ENCODE measurements at places on chromosomes 2 and 18.

DNA sequence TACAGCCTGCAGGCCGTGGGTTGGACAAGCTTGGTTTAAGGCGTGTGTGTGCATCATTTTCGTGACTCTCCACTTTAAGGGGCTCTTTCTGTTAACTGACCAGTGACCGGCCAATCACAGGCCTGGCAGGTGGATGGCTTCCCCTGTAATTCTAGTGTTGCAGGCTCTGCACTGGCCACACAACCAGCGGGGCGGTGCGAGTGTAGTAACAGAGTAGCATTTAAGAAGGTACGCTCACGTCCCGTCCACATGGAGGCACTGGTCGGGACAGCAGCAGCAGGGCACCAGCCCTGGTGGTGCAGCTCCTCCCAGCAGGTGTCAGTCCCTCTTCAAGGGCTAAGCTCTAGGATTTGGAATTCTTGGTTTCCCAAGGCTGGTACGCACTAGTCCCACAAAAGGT lies 8.0 kb upstream of the ANO7 start:
- DNase-seq, result no peak

DNA sequence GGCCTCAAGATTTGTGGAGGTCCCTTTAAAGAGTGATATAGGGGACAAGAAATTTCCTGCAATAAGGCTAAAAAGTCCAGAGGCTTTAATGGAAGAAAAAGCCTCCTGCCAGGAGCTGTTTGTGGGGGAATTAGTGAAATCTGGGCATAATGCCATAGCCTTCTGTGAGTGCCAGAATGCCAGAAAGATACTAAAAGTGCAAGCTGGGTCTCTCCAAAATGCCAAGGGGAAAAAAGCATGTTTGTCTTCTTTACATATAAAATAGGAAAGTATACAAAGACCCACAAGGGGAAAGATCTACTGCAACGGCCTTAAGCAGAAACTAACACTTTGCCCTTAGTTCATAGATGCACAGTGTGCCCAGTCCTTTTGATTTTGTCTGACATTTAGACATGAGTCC lies 647.7 kb upstream of the ZNF804A start:
- DNase-seq, result no peak

DNA sequence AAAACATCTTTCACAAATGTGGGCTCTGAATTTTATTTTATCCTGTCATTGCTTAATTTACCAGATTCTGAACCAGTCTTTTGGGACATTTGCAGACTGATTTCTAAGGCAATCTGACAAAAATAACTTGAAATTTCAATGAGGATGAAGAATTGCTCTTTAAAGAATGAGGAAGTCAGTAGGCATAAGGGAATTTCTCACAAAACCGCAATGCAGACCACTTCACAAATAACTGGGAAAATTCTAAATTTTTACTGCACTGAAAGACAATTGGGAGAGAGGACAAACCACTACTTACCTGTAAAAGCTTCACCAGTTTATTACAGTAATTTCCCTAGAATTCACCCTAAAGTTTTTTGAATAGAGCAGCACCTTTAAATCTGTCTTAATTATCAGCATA lies 736.3 kb downstream of the NRXN1 start:
- no peak for DNase-seq

- DNase-seq, result no peak
Observed at GRCh38 chr2:106126295-106126694, 67.8 kb downstream of the UXS1 start.

- no peak for DNase-seq
Observed at GRCh38 chr2:69386360-69386759, 667 bp downstream of the GFPT1 start.

DNA sequence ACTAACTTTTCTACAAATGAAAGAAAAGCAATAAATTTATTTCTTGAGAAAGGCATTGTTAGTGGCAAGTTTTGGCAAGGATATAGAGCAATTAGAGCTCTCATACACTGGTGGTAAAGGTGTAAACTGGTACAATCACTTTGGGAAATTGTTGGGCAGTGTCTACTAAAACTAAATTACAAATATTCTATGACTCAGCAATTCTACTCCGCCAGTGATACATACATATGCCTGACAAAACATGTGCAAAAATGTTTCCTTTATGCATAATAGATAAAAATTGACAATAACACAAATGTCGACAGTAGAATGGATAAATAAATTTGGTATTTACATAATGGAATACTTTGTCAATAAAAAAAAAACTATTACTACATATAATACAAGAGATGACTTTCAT lies 96.3 kb upstream of the SATB2 start:
- DNase-seq, result no peak

DNA sequence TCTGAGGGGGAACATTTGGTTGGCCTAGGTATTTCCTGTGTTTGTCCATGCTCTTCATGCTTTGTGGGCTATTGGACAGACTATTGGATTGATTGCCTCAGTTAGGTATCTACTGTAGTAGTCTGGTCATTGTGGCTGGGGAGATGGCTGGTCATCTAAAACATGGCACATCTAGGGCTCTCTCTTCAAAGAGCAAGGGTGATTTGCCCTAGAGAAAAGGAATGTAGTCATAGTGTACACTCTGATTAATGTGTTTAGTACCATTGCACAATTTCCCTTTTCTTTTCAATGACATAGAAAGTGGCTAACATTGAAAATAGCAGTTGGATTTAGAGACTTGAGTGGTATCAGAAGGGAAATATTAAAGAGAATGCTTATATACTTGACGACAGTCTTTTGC lies 114.3 kb downstream of the LCLAT1 start:
- no peak for DNase-seq

- no peak for DNase-seq
Observed at GRCh38 chr2:118925981-118926380, 16.0 kb upstream of the MARCO start.
